ENCODE measurements at places on chromosomes 7 and 10. TPM values are rescaled to one million over a fixed set of nuclear protein-coding genes. Genes with fewer than 3 reads are reported as not detected.

DNA sequence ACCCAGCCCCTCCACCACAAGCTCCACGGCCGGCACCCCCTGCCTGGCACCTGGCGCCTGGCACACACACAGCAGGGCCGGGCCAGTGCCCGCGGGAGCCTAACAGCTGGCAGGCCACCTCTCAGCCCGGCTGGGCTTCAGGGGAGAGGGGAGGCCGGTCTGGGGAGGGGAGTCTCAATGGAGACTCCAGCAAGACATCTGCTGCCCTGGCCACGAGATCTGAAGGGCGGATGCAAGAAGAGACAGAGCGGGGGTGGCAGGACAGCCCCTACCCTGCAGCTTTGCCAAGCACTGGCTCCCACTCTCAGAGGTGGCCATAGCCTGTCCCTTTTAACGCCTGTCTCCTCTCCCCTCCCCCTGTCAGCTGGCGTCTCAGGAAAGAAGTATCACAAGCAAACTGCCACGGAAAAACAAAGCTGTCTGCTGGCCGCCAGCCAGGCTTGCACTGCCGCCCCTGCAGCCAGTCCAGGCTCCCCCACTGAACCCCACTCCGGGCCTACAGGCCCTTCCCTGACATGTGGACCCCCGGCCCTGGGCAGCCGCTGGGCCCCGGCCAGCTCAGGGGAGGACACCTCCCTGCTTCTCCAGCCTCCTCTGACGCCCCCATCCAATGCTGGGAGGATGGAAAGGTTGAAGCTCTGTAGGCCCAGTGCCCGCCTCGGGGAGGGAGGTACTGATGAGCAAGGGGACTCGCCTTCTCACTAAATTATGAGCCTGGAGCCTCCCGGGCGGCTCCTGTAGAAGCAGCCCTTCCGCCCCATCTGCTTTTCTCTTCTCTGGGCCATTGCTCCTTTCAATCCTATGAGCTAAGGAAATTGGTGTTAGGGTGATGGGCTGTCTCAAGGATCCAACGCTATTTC is 178.4 kb downstream of the ARHGAP12 start:
- no peak for DNase-seq

DNA sequence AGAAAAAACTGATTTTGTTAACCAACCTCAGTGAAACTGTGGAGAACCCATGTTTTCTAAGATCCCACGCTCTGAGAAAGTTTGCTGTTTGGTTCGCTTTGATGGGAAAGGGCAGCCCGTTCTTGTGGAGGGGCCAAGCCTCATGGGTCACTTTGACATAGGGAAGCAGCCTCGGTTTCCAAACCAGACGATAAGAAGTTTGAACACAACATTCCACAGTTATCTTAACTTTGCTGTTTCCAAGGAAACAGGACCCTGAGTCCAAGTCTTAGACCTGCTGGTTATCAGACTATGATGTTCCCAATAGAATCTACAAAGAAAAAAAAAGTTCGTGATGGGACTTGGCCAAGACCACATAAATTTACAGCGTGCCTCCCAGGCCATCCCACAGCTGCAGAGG is 182.3 kb downstream of the NRP1 start:
- no peak for DNase-seq

DNA sequence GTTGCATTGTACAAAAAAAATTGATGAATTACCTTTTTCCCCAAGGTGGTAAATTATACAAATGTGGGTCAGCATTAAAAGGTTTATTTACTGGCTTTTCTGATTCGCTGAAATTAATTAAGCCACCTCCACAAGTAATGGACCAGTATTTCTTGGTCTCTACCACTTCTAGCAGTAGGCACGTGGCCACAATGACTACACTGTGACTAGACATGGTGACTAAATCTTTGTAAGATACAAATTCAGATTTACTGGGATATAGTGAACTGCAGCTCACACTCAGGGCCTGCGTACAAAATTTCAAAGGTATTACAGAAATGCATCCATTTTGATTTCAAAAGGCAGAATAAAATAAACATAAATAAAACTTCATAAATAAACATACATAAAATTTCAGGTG is 10.9 kb downstream of the HPSE2 start:
- DNase-seq: no peak

DNA sequence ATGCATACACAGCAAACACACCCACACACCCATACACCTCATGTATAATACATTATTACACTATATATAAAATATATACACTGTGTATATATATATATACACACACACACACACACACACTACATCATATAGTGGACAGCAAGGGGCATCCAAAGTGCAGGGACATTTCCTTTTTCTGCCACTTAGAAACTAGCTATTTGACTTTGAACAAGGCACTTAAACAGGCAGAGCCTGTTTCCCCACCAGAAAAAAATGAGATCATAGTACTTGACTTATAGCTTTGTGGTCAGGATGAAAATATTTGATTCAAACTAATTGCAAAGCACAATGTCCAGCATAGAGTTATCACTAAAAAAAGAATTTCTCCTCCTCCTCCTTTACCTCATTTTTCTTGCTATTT is 254.3 kb upstream of the NPVF start:
- no peak for DNase-seq

The GIMAP6 gene
- 4.5 TPM for total RNA-seq

DNA sequence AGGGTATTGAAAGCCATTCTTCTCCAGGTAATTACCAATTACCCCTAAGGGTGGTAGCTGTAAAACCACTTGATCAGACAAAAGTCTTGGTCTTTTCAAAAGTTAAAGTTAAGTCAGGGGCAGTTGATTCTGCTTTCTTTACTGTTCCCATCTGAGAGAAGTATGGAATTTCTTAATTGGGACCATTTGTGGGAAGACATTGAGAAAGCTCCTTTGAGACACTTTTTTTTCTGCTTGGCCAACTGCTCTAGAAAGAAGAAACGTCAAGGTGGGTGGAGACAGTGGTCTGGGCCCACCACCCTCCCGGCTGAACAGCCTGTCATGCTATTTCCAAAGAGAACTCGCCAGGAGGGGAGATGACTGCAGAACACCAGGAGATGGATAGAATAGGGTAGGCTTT is 45.3 kb downstream of the WNT2 start:
- no peak for DNase-seq

DNA sequence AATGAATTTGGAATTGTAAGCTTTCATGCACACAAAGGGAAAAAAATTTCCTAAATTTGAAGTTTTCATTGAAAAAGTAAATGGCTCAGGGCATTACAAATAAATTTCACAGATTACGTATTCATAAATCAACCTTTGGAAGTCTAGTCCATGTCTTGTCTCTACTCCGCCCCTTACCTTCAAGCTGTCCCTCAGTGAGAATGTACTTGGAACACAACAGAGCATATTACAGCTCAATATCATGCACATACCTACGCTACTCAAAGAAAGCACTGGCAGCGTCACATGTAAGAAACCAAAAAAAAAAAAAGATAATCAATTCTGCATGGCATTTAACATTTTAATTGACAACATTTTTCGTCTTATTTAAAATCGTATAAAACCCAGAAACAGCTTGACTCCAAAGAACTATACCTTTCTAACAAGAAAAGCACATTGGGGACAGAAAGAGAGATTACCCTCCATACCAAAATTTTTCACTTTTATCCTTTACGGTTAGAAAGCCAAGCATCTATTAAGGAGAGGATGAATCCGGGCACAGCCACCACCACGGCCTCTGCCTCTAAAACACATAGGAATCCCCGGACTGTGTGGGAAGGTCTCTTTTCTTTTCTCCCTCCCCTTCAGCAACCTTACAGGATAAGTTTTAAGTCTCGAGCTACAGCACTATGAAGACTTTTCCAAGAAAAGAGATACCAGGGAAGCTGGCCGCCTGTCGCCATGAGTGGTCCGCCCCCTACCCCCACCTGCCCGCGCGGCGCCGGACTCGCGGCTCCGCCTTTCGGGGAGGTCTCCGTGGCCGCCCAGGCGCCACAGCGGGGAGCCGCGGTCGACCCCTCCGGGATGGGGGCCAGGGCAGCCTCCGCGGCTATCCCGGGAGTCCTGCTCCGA is 1.1 kb downstream of the JMJD1C start:
- DNase-seq: peak; percentile 44

The CYP2C9 gene
- not detected for total RNA-seq

The OR2A1 gene
- total RNA-seq: not detected

DNA sequence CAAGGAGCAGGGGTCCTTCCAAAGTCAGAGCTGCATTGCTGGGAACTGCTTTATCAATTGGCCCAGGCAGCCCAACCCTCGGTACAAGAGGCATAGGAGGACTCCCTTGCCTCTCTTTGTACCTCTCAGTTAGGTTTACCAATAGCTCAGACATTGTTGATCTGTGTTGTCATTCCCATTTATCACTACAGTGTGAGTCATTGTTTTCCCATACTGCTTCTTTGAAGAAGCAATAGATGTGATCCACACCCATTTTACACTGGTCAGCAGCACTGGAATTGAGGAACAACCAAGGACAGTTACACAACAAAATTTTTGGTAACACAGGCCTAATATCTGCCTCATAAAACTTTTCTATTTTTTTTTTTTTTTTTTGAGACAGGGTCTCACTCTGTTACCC is 307.2 kb downstream of the SNX13 start:
- DNase-seq: no peak

DNA sequence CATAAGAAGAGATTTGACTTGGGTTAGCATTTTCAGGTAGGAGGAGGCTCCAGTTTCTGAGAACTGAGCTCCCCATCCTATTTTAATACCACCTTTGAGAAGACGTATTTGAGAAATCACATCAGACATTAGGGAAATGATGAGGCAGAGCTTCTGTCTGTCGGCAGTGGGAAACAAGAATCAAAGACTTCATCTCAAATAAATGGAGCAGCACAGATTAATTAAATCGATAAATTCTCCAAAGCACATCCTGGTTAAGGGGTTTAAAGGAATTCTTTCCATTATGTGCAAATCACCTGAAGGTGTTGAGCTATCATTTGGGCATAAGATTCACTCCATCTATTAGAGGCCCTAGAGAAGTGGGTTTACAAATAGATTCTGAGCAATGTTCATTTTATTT is 7.6 kb downstream of the ADARB2 start:
- no peak for DNase-seq

The CDH23 gene
- total RNA-seq: 4.5 TPM

The LIPJ gene
- total RNA-seq: 1.00 TPM

The TAS2R41 gene
- not detected for total RNA-seq

The POU6F2 gene
- 1.00 TPM for total RNA-seq

- DNase-seq: no peak
Measured at GRCh38 chr7:82012453-82012852, 242.6 kb upstream of the HGF start.

DNA sequence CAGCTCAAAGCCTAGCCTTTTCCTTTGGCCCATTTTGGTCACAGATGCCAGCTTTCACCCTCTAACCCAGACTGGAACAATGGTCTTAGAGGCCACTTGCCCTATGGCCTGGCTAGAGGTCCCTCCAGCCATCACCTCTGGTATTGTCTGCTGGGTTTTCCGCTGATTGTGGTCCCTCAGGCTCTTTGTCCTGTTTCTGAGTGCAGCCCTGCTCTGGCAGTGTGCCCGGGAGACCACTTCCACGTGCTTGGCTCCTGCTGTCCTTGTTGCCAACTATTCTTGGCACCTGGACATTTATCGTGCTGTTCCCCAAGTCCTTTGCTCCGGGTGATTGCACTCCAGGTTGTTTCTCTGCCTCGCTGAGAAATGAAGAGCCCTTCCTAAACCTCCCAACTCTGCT is 53.3 kb upstream of the FAM180A start:
- DNase-seq: no peak

The PRSS37 gene
- not detected for total RNA-seq

The PRKCQ gene
- total RNA-seq: 0.91 TPM

The PTER gene
- total RNA-seq: 0.45 TPM

DNA sequence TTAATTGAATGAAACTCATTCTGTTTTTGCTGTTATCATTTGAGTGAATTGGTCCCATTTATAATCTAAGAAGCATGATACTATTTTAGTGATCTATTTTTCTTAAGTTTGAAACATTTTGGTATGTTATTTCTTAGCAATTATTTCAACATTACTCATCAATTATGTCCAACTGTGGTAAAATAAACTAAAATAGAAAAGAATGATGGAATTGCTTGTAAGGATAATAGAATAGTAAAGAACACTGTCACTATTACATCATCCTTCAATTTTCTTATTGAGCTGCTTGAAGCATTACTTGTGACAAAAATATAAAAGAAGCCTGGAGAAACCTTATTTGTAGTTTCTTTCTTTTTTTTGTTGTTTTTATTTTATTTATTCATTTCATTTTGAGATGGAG is 42.4 kb downstream of the ZNF487 start:
- no peak for DNase-seq

GRCh38 chr7:155861480-155861868 is 49.2 kb upstream of the SHH start:
- DNase-seq: peak; percentile 17

DNA sequence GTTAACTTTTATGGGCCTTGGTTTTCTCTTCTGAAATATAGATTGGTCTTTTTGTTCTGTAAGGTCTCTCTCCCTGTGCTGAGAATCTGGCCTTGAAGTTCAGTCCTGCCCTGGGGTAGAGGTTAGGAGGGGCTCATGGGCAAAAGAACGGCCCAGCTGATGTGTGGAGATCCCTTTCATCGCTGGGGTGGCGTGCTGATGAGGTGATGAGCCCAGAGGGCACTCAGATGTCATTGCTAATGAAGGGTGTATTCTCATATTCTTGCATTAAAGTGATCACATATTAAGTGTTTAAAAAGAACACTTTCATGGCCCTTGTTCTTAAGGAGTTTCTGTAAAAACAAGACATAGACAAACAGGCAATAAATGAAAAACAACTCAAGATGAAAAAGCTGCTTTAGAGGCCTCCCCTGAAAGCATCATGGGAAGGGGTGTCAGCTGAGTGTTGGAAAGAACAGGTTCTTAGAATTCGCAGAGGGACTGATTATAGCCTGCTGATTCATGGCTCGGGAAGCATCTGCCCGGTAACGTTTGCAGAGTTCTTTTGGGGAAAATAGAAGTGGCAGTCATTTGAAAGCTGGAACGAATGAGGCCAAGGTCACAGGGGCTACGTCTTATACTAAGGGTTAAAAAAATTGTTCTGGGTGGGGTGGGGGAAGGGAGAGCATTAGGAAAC is 72.5 kb upstream of the GPR158 start:
- DNase-seq: no peak

DNA sequence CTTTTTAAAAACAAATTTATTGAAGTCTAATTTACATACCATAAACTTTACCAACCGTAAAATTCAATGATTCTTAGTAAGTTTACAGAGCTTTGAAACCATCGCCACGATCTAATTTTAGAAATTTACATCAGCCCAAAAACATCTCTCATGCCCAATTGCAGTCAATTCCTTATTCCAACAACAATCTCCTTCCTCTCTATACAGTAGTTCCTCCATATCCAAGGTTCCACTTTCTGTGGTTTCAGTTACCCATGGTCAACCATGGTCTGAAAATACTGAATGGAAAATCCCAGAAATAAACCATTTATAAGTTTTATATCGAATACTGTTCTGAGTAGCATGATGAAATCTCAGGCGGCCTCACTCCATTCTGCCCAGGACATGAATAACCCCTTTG is 183.4 kb upstream of the ADCY1 start:
- DNase-seq: no peak

The PNLIPRP2 gene
- not detected for total RNA-seq

All from cerebellum (tissue), 4 donors.